Stimulated activated CD4-positive, alpha-beta T cell treated with anti-CD3 and anti-CD28 coated beads, Interleukin-1b, Interleukin-23, amount 100 ng/mL, for 1 hour (primary cell): ENCODE measurements at places on chromosomes 4 and X.

DNA sequence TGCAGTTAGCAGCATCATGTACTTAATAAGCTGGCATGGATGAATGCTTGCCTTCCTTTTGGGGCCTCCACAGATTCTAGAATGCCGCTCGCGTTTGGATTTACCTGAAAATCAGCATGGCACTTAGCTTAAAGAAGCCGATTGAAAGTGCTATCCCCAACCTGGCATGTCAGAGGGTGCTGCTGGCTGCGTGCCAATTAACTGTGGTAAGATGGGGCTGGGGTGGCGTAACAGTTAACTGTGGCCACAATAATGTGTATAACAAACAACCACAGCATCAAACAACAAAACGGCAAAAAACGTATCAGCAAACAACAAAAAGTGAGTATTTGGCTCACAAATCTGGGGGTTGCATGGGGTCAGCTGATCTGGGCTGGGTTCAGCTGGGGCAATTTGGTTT lies 70.5 kb downstream of the CBLL2 start:
- DNase-seq, result no peak

- no peak for DNase-seq
Observed at GRCh38 chrX:155094468-155095061, 23.3 kb downstream of the BRCC3 start.

DNA sequence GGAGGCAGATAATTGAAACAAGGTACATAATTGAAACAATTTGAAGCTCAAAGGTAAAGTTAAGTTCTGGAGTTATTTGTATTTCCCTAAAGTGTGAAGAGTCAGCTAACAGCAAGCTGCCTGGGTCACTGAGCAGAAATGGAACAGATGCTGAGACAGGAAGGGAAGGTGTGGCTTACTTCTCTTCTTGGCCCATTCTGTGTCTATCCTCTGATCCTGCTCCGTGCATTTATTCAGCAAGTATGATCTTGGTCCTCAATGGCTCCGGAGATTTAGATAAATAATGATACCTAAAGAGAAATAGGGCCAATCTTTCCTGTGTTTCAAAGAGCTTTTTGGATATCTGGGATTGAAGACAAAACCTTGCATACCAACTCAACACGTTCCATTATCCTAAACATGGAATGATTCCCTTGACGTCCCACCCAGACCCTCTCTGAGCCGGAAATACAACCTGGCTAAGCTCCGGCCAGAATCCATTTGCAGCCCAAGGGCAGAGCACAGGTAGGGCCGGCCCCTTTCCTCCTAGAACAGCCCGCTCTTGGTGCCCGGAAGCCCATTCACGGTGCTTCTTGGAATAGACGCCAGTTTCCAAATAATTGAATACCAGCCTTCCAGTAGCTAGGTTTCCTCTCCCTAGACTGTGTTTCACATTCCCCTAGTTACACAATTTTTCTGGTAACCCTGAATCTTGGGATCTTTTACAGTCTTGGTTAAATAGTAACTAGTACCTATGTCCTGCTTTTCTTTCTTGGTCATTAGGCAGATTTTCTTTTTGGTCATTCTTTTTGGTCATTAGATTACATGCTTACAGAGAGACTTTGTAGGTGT lies 211.0 kb downstream of the NWD2 start:
- no peak for DNase-seq

DNA sequence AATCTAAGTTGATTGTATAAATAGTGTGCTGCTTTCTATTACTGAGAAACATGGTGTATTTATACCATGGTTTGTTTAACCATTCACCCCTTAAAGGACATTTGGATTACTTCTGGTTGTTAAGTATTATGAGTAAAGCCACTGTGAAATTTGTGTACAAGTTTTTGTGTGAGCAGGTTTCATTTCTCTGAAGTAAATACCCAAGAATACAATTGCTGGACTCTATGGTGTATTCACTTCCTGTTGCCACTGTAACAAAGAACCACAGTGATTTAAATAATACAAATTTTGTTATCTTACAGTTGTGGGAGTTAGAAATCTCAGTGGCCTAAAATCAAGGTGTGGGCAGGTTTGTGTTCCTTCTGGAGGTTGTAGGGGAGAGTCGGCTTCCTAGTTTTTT lies 869.6 kb downstream of the CCSER1 start:
- DNase-seq, result no peak

- no peak for DNase-seq
Observed at GRCh38 chr4:27078934-27079455, 218.4 kb downstream of the STIM2 start.

DNA sequence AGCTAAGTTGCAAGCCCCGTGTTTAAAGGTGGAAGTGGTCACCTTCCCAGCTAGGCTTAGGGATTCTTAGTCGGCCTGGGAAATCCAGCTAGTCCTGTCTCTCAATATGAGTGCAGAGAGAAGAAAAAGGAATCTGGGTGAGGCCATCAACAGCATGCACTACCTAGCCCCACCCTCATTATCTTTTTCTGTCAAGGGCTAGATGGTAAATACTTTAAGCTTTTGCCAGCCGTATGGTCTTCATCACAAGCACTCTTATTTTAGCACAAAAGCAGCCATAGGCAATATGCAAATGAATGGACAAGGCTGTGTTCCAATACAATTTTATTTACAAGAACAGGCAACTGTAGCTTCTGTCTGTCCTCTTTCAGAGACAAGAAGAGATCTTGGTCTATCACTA lies 282.9 kb downstream of the ZNF674 start:
- DNase-seq, result no peak

GRCh38 chr4:87863486-87863885 lies 30.7 kb downstream of the MEPE start:
- DNase-seq, result no peak

GRCh38 chrX:38717871-38718270 lies 83.4 kb upstream of the MID1IP1 start:
- no peak for DNase-seq

- no peak for DNase-seq
Observed at GRCh38 chrX:74437530-74437929, 16.2 kb downstream of the SLC16A2 start.

DNA sequence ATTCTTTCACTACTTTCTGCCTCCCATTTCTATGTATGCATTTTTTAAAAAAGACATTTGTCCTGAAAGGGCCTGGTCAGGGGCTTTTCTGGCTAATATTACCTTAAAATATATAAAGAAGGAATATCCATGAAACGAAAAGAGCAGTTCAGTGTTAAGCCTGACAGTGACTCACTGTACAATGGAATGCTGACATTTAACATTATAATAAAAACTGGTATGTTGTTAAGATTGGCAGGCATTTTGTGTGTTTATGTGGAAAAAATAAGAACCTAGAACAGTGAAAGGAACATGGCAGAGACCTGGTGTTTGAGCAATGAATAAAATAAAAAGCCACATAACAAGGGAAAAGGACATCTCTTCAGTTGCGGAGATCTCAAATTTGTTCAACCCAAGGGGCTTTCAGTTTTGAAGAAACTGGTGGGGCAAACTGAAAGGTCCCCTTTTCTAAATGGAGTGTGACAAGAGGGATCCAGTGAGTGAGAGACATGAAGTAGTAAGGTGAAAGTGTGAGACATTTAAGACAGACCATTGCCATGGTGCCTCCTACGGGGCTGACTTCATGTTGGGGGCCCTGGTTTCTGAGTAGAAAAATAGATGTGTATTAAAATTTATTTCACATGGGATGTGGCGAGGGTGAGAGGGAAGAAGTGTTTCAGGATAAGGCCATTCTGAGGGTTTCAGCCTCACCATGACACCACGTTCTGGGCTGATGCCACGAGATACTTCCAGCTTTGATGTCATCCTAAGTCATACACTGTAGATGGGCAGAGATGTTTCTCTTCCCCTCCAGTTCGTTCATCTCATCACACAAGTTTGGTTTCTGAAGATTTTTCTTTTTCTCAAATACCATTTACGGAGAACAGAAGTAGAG lies 324.9 kb downstream of the PPP3CA start:
- no peak for DNase-seq

DNA sequence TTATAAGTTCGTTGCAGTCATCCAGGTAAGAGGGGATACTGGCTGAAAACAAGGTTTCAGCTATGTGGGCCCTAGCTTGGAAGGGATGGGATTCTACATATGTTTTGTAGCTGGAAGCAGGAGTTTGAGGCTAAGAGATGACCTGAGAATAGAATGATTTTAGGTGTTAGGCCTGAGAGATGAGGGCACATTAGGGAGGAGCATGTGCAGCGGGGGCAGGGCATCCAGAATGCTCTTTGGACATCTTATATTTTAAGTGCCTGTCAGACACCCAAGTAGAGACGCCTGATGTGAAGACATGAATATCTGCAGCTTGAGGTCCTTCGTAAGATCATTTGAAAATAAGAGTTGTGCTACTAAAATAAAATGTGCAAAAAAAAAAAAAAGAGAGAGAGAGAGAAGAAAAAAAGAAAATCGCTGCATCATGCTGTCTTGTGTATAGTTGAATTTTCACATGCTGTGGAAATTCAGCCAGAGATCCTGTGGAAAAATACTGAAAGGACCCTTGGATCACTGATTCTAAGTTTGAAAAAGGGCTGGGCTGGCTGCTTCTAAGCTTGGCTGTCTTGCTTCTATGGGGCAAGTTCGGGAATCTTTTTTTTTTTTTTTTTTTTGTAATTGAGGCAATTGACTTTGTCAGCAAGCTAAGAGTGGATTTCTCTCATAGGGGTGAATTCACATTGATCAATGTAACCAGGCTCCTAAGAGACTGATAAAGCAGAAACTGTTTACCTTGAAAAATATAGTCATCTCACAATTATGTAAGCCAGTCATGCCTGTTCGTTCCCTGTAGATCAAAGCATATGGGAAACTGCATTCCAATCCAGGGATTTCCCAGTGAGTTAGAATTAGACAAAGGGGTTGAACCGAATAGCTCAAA lies 341.0 kb upstream of the GATB start:
- DNase-seq, result no peak

DNA sequence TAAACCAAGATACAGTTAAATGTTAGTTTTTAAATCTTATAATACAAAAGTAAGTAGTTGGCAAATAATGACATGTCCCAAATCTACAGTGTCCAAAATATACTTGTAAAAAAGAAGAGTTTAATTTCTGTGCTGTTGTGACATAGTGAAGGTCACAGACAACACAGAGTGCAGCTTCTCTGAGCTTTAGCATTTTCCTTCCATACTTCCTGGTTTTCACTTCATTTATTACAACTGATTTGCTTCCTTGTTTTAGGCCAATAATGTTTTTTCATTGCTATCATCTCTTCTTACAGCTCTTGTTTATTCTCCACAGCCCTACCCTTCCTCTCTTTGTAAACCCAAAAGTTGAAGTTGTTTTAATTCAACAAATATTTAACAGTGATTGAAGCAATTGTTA lies 132.4 kb upstream of the TET2 start:
- DNase-seq, result no peak

DNA sequence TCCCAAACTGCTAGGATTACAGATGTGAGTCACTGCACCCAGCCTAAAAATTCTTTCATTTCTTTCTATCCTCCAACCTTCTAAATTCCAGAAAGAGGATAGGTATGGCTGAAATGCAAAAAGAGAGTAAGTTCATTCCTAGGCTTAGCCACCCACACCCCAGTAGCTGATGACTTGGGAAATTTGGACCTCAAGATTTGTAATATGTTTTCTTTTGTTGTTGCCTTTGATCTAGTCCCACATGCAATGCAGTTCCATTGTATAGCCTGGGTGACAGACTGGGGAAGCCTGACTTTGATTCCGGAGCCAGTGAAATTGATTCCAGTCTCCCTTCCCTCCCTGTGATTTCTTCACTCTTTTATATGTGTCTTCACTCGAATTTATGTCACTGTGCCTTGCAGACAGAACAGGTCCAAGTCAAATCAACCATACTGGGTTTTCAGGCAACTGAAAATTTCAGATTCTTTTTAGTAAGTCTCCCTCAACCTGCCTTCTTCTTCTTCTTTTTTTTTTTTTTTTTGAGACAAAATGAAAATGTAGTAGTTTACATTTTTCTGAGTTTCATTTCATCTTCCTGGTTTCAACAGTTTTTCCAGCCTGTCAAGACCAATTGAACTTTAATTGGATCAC lies 176.2 kb upstream of the RBPJ start:
- DNase-seq, result no peak

DNA sequence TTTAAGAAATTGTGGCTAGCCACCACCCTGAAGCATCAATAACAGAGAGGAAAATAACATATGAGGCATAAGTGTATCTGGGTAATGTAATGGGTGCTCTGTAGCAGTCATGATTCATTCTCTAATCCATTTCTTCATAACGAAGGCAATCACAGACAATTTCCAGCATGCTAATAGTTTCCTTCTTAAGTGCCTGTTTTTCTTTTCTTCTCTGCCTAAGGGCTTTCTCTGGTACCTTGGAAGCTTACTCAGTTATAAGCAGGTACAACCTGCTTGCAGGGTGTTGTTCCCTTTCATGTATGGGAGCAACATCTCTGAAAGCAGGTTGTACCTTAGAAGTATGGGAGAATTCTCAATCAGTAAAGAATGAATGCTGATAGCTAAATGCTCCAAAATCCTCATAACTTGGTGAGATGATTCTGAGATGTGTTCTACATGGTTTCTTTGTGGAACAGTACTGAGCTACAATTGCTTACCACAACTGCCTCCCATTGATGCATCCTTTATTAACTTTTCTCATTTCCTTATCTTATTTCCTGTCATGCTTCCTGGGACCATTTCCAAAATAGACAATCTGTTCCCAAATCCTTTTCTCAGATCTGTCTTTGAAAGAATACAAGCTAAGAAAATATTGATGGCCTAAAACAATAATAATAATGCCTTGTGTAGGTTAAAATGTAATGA lies 247.6 kb downstream of the PAPSS1 start:
- DNase-seq, result no peak

DNA sequence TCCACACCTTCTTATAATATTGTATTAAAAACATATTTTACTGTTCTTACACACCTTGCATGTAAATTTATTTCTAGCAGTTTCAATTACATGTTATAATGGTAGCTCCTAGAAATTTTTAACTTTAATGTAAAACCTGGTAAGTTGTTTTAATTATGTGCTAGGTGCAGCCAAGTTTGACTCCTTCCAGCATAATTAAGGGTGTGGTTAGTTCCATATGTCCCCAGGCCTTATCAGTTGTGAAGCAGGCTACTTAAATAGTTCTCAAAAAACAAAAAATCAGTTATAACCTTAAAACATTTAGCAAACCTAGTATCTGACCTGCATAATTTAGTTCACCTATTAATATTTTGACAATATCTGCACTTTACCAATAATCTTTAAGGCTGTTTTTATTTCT lies 26.9 kb upstream of the PASD1 start:
- no peak for DNase-seq

DNA sequence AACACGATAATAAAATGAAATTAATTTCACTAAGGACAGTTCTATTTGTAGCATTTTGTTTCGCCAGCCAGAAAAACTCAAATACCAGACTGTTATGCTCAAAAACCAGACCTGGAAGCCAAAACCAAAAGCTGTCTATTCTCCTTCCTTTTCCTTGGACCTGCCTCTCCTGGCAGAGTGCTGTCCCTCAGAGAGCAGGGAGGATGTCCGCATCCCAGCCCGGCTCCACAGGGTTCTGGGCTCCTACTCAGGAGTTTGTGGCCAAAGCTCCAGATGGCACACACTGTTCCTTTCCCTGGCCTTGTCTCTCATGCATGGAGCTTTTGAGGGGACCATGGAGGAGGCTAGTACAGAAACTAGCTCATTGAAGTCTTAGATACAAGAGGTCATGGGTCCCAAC lies 41.9 kb upstream of the C1QTNF7 start:
- no peak for DNase-seq
